ENCODE measurements at places on chromosomes 5 and 9.

DNA sequence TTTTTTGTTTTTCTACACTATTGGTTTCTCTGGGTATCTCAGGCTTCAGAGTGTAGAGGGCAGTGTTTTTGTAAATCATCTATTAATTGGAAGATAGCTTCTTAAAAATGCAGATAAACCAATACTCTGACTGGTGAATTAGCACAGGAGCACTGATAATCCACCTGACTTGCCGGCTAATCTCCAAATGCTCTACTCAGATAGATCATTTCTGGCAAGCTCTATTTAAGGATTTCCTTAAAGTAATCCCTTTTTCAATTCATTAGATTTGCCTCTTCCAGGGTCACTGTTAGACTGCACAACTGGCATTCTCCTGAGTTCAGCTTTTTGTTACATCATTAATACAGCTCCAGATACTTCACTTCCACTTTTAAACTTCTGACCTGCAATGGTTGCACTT lies 1390.3 kb upstream of the NUDT12 start:
- DNase-seq: no peak

GRCh38 chr9:122202111-122202510 lies 26.6 kb downstream of the LHX6 start:
- no peak for DNase-seq

GRCh38 chr9:15426019-15426418 lies 3.3 kb downstream of the SNAPC3 start:
- DNase-seq: no peak

DNA sequence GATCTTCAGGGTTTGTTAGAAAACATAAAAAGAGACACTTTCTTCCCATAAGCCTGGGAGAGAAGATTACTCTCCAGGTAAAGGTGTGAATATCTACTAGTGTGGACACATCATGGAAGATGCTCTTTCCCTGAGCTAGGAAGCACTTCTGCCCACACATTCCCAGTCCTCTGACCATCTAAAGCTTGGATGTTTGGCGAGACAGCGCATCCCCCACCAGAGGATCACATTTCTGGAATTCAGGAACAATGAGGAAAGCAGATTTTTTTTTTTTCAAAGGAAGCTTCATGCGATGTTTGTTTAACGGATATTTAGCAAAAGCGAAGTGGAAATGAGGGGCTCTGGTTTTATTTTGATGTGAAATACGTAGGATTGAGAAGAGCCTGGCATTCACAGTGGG lies 6.2 kb downstream of the SVEP1 start:
- no peak for DNase-seq

DNA sequence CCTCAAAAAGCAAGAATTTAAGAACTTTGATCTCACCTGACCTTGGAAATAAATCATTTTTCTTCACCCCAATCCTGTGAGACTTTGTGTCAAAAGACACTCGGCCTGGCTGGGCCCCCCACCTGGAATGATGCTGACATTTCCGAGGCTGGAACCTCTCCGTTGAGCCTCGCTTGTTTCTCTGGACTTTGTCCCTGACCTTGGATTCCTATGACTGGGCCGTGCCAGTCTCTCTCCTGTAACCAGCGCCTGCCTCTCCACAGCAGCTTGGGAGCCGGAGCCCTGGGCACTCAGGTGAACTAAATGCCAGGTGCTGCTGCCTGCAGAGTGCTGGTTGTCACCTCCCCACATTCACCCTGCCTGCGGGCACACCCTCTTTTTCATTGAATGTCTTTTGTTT lies 62.7 kb downstream of the RETREG1 start:
- DNase-seq: no peak

DNA sequence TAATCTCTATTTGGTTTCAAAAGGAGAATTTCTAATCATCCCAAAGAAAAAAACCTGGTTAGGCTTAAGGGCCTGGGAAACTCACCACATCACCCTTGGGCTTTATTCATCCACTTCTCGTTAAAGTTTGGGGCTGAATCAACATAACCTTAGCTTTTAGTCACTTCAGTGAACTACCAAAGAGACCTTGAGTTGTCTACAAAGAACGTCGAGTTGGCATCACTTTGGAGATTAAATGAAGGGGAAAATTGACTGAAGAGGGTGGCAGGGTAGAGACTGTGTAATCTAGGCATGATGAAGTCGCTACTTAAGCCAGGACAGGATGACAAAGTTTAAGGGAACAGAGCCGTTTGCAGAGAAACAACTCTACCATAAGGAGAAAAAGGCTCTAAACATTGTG lies 341.4 kb downstream of the RAB3C start:
- DNase-seq: no peak

Data from activated CD8-positive, alpha-beta memory T cell treated with anti-CD3 and anti-CD28 coated beads for 4 hours (primary cell).